ENCODE measurements at places on chromosomes 6 and 20.

GRCh38 chr6:129094147-129094546, 211.2 kb downstream of the LAMA2 start:
- peak; percentile 62 for DNase-seq

DNA sequence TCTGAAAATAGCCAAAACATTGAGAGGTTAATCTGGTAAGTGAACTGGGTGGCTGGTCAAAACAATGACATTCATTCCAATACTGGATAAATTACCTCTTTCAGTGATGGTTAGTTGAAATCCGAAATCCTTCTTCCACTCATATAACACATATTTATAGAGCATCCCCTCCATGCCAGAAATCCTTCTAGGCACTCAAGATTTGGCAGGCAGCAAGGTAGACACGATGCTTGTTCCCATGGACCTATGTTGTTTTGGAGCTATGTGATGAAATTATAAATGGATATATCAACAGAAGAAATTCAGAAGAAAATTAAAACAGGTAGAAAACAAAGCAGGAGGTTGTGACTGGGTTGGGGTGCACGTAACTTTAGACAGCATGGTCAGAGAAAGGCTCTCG, 26.3 kb upstream of the SNRPB2 start:
- DNase-seq, result no peak

DNA sequence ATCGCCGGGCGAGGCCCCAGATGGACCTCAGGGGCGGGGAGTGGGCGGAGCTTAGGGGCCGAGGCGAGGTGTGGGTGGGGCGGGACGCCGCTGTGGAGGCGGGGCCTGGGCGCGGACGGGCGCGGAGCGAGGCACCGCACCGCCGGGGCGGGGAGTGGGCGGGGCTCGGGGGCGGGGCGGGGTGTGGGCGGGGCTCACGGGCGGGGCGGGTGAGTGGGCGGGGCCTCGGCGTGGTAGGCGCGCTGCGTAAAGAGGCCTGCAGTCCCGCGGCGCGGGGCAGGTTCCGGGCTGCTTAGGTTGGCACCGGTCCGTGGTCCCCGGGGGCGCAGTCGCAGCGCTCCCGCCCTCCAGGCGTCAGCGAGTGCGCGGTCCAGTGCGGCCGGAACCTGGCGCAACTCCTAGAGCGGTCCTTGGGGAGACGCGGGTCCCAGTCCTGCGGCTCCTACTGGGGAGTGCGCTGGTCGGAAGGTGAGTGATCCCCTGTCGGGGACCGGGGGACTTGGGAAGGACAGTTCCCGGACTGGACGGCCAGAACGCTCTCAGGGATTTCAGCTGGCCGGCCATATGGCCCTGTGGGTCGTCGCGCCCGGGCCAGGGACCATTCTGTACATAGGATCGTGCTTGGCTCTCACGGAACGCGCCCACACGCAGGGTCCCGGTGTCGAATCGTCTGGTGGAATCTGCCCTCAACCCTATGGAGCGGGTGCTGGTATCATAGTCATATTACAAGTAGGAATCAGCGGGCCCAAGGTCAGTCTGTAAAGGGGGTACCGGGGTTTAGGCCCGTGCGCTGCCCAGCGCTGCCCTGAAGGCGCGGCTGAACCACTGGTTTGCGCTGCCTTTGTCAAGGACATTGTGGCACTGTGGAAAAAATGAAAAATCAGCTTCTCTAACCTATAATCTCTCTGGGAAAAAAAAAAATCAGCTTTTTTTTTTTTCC, at the start of gene NQO2:
TSS of gene NQO2 (plus strand) at position 277 of the 940 bp plus-strand sequence. CDS start 6,659 bp downstream, outside the sequence.
- DNase-seq, result no peak

DNA sequence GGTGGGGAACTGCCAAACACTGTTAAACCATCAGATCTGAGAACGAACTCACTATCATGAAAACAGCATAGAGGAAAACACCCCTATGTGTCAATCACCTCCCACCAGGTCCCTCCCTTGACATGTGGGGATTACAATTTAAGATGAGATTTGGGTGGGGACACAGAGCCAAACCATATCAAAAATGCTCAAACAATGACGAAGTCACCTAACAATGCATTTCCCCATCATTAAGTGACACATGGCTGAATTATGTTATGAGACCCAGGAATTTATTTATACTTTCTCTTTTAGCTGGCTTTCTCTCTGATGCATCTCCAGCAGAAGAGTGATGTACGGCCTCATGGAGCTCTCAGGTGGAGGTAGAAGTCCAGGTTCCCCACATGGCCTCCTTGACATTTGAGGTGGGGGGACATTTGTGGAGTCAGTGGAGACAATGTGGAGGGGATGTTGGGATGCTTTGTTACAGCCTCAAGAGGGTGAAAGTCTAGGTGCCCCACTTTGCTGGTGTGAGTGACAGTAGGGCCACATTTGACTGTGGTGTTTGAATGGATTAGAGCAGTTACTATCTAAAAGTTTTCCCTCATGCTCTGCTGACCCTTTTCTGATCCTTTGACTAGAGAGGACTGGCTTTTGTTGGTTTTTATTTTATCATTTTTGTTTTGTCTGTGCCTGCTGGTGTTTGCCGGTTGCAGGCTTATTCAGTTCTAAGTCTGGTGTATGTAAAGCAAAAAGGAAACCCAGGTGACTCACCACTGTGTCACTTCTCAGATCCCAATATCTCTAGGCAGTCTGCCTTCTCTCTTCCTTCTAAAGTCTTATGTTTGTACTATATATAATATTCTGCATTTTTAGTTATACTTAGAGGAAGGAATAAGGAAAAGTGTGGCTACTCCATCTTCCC, 18.5 kb upstream of the DCBLD1 start:
- DNase-seq, result no peak

GRCh38 chr20:53494753-53495152, 98.9 kb downstream of the ZNF217 start:
- DNase-seq, result no peak

DNA sequence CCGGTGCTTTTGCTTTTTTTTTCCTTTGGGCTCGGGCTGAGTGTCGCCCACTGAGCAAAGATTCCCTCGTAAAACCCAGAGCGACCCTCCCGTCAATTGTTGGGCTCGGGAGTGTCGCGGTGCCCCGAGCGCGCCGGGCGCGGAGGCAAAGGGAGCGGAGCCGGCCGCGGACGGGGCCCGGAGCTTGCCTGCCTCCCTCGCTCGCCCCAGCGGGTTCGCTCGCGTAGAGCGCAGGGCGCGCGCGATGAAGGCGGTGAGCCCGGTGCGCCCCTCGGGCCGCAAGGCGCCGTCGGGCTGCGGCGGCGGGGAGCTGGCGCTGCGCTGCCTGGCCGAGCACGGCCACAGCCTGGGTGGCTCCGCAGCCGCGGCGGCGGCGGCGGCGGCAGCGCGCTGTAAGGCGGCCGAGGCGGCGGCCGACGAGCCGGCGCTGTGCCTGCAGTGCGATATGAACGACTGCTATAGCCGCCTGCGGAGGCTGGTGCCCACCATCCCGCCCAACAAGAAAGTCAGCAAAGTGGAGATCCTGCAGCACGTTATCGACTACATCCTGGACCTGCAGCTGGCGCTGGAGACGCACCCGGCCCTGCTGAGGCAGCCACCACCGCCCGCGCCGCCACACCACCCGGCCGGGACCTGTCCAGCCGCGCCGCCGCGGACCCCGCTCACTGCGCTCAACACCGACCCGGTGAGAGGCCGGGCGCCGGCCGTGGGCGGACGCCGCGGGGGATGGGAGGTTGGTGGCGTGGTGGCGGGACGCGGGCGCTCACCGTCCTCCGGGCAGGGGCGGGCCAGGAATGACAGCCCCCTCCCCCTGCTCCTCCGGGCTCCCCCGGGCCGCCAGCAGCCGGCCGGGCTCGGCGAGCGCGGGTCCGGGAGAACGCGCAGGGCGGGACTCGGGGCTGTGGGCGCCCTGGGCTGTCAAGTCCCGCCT, 606 bp downstream of the ID4 start:
- DNase-seq, result peak; percentile 22
